Cerebellum (tissue), 4 donors: ENCODE measurements at places on chromosomes 4 and X.

DNA sequence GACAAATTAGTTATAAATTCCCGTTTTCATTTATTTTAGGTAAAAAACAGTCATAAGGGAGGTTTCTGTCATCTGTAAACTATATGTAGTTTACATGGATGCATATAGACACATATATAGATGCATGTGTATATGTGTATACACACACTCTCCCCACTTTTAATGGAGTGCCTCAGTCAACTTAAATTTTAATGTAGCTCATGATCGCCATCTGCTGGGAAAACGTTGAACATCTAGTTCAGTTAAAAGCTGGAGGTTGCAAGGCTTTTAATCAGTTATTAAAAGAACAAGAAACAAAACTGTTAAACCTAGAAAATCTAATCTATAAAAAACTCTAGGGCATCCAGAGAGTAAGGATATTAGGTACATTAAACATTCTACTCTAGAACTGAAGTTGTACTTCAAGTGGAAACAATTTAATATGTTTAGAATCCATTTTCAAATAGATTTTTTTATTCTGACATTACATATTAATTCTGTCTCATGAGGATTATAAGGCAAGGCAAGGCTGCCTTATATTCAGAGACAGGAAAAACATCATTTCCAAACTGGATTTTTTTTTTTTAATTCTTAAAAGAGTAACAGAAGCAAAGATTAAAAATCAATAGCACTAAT lies 122.6 kb downstream of the SHISA3 start:
- DNase-seq: peak; percentile 28

DNA sequence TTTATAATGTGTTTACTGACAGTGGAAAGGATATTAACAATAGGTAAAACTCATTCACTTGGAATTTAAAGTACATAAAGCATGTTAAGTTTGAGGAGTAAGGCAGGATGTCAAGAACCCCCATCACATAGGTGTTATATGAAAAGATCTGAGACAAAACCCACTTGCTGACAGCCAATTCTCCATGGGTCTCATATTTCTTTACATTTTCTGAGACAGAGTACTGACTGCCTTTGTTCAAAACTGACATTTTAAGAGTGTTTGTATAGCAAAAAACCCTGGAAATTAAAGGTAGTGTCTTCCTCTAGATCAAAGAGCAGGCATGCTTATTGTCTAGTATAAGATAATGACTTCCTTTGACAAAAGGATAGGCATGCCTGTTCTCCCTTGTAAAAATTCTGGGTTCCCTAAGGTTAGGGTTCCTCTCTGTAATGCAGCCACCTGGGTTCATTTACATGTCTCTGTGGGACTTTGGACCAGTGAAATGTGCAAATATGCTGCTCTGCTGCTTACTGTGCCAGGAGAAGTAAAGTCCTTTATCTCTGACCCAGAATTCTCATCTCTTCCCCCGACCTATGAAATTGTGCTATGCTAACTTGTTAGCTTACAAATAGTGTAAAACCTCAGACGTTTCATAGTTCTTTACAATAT lies 123.6 kb downstream of the PCDH18 start:
- no peak for DNase-seq

GRCh38 chrX:78693536-78693935 lies 34.4 kb upstream of the RTL3 start:
- no peak for DNase-seq

DNA sequence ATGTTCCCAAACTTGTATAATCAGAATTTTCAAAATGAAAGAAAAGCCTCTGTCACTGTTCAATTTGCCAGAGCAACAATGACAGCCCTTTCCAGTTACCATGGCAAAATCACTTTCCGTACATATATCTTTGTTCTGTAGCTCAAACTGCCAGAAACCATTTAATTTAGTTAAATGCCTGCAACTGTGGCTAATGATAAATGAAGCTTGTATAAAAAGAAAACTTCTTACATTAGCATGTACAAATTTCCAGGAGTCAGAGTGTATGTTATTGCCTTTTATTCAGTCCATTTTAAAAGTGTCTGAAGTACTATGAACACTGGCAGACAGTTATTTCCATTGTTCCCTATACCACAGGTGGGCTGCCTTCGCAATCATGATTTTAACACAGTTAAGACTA lies 30.3 kb downstream of the ARAP2 start:
- DNase-seq: no peak

DNA sequence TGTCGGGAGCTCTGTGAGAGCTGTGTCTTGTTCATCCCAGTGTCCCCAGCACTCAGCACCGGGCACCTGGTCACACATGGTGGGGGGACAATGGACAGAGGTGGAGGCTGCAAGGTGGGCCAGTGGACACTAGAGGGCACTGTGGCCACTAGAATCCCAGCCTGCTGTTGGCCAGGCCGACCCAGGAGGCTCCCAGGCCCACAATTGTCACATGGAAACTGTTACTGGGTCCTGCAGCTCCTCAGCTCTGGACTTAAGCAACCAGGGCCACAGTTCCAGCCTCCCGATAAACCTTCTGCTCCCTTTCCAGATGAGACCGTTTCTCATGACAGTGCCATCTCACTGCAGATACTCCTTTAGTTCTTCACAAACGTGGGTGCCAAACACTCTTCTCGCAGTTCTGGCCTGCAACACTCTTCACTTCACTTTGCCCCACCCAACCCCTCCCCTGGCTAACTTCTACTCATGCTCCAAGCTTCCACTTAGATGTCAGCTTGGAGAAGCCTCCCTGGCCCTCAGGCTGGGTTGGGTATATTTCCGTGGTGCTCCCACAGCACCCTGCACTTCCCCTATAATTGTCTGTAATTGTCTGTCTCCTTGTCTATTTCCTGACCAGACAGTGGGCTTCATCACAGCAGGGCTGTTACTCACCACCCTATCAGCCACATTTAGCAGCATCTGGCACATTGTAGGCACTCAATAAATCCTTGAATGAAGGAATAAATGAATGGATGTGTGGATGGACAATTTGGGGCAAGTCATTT lies 3.5 kb upstream of the IQSEC2 start:
- peak; percentile 65 for DNase-seq

DNA sequence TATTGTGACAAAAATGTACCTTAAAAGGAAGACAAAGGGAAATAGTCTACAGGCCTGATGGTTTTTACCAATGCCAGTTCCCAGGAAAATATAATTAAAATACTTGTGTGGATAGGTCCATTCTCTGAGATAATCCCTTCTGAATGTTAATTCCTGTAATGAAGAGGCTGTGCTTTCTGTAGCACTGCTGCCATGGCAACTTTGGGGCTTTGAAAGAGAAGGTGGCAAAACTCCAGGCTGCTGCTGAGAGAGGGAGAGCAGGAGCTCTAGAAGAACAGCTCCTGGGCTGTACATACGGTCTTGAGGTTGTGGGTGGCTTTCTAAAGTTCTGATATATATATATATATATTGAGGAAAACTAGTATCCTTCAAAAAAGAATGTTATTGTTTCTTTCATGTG lies 125.4 kb downstream of the PDLIM5 start:
- DNase-seq: peak; percentile 4

DNA sequence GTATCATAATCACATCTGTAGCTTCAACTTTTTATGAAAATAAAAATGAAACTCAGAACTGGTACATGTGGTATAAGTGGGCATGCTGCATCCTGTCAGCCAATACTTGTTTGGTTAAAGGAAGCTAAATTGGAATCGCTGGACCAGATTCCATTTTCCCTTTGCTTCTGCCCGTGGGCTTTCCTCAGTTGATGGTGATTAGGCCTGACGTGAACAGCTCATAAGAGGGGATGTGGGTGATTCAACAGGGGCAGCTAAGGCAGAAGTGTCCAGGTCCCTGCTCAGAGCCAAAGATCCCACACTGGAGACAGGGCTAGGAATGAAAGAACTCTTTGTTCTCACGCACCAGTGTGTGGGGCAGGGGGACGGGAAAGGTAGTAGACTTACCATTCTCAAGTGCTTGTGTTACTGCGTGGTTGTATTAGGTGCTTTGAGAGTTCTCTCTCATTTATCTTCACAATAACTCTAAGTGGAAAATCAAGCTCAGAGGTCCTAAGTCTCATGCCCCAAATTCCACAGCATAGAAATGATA lies 63.2 kb upstream of the GUCY1A1 start:
- no peak for DNase-seq

GRCh38 chrX:152905081-152905420 lies 7.2 kb downstream of the ZNF185 start:
- no peak for DNase-seq

GRCh38 chrX:9888953-9889470 lies 78.1 kb upstream of the CLDN34 start:
- no peak for DNase-seq

DNA sequence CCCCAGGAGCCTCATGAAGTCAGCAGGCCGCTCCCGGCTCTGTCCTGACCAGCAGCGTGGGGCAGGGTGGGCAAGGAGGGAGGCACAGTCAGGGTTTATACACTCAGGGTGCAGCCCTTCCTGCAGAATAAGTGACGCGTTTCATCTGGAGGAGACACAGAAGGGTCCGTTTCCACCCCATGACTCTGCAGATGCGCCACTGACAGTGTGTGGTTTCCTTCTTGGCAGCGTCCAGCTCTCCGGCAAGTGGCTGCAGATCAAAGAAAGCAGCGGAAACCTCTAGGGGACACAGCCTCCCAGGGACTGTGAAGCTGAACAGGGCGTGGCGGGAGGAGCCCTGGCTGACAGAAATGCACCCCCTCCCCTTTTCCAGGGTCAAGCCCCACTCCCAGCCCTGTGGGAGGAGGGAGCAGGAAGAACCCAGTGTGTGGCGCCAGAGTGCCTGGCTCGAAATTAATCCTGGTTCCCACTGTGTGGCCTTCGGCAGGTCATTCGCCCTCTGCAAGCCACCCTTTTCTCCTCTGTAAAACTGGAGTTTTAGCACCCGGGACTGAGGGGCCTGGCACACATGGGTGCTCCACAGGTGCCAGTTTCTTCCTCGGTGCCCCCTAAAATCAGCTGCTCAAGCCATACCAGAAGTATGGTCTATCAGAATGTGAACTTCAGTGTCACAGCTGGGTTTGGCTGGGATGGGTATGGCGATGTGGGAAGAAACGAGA lies 17.3 kb upstream of the TBC1D14 start:
- no peak for DNase-seq

- DNase-seq: no peak
Measured at GRCh38 chr4:119536572-119537528, 91.8 kb downstream of the PDE5A start.

DNA sequence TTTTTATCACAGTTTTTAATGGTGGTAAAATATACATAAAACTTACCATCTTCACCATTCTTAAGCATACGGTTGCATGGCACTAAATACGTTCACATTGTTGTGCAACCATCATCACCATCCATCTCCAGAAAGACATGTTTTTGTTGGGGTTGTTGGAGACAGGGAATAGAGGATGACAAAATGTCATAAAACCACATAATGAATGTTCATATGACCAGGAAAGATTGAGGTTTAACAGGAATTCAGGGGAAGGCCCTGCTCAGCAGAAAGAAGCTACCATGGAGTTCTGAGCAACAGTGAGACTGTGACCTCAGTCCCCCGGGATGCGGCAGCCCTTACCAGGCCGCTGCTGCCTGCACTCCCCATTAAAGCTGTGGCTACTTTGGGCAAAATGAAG lies 63.9 kb upstream of the TRIM2 start:
- no peak for DNase-seq

GRCh38 chr4:106481801-106482200 lies 113.2 kb upstream of the GIMD1 start:
- DNase-seq: no peak

- no peak for DNase-seq
Measured at GRCh38 chr4:118801895-118802575, 33.9 kb downstream of the SEC24D start.

GRCh38 chr4:106371161-106371560 lies 2.6 kb upstream of the GIMD1 start:
- no peak for DNase-seq

- no peak for DNase-seq
Measured at GRCh38 chrX:24479924-24480323, 14.8 kb downstream of the PDK3 start.

DNA sequence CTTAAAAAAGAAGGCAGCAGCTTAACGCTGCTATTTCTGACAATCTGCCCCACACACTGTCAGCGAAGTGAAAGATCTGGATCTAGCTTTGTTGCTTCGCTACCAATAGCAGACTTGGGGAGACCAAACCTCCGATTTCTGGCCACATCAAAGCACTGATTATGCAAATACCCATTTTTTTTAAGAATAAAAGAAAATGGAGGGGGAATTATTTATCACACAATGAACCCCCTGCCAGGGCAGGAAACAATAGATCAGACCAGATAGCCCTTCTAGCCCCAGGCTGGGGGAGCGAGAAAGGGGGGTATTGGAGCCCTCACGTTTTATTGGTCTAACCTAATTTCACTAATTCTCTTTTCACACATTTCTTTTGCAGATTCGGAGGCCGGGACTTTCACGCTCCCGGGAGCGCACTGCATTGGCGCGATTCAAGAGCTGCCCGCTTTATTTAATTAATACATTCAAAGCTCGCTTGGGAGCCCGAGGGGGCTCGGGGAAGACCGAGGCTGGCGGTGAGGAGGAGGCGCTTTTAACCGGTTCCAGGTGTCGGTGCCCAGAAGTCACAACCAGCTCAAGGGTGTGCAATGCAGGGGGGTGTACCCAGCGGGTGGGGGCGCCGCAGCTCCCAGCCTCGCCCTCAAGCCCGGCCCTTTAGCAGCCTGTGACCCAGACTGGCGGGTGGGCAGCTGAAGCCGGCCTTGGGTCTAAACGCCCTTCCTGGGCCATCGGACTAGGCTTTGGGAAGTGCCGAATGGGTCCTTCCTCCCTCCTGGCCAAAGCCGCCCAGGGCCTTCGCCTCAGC lies 5.5 kb downstream of the NEUROG2 start:
- DNase-seq: no peak

GRCh38 chrX:132022198-132022966 lies 720 bp upstream of the STK26 start:
- peak; percentile 0 for DNase-seq

- no peak for DNase-seq
Measured at GRCh38 chrX:47302396-47302795, 68.0 kb upstream of the ZNF157 start.

GRCh38 chrX:125977851-125978250 lies 188.2 kb downstream of the DCAF12L2 start:
- DNase-seq: no peak

DNA sequence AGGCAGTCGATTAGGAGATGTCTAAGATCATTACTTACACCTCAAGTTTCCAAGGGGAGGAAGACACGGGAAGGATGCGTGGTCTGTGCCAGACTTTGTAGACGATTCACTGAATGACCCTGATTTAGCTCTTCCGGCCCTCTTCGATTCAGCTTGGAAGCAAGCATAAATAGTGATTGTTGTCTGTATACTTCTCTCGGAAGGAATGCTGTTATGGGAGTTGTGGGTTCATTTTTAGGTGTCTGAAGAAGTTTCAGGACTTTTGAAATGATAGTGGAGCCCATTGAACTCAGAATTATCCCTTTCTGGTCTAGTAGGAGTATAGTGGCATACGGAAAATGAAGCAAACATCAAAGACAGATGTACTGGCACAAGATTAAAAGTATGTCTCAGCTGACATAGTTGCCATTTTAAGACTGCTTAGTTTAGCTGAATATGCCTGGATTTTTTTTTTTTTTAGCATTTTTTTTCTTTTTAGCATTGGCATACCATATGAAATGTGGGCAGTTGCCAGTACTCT lies 1.0 kb upstream of the ANKRD17 start:
- no peak for DNase-seq

- no peak for DNase-seq
Measured at GRCh38 chr4:105547769-105548168, 4.7 kb upstream of the ARHGEF38 start.

- DNase-seq: peak; percentile 50
Measured at GRCh38 chr4:8410641-8411271, 29.8 kb downstream of the ACOX3 start.

- DNase-seq: no peak
Measured at GRCh38 chr4:88802585-88803286, 105.1 kb upstream of the NAP1L5 start.

GRCh38 chr4:10102474-10103332 lies 13.9 kb downstream of the WDR1 start:
- DNase-seq: no peak
